ENCODE measurements at places on chromosomes 1 and 21.

DNA sequence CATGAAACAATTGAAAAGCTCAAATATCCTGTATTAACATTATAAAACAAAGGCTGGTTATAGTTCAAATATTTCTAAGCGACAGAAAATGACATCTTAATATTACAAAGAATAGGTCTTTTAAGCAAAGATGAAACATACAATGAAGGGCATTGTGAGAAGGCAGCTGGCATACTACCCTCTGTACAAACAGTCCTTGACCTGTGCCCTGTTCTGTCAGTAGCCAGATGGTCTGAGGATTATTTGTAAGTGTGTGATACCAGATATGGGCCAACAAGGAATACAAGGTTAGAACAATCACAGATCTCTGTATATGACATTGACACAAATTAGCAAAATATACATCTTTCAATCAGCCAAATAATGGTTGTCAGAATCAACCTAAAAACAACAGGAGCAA, 1350.4 kb downstream of the AMY1C start:
- DNase-seq: no peak

DNA sequence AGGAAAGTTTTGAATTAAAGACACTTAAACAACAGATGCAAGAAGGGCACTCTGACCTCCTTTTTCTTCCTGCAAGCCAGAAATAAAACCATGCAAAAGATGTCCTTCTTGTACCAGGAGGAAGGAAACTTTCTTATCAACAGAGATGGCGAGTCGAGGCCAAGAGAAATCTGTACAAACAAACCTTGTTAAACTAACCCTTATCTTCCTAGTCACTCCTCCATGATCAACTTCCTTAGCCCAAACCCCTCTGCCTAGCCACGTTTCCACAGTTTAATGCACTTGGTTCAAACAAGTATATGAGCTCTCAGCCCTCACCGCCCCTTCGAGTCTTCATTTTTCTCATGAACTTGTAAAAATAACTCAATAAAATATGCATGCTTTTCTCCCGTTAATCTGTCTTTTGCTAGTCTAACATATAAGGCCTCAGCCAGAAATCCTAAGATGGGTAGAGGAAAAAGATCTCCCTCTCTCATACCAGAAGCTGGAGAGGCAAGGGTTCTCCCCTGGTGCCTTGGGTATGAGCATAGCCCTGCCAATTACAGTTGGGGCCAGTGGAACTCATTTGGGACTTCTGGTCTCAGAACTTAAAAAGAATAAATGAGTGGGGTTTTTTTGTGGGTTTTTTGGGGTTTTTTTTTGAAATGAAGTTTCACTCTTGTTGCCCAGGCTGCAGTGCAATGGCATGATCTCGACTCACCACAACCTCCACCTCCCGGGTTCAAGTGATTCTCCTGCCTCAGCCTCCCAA, 141.7 kb upstream of the SOD1 start:
- no peak for DNase-seq

DNA sequence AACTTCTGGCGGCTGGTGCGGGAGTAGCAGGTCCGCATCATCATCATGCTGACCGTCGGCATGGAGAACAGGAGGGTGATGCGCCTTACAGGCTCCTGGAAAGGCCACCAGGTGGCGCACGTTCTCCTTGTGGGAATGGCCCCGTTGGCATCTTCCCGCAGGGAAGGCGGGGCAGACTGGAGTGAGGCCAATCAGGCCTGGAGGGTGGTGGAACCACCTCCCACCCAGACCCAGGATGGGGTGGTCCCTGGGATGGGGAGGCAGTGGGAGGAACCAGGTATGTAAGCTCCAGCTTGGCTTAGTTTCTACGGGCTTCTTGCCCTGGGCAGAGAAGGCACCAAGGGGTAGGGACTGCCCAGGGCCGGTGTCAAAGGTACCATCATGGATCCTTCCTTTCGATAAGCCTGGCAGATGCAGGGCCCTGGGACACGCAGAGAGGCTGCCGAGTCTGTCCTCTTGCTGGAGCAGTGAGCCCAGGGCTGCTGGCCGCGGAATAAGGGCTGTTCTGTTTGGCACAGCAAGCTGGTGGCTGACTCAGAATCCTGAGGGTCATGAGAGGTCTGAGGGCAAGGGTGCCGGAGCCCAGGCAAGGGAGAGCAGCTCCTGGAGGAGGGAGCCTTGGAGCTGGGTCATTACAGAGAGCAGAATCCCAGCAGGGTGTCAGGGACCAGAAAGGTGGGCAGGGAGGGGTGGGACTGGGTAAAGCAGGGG, 8.7 kb upstream of the LGR6 start:
- peak; percentile 85 for DNase-seq

DNA sequence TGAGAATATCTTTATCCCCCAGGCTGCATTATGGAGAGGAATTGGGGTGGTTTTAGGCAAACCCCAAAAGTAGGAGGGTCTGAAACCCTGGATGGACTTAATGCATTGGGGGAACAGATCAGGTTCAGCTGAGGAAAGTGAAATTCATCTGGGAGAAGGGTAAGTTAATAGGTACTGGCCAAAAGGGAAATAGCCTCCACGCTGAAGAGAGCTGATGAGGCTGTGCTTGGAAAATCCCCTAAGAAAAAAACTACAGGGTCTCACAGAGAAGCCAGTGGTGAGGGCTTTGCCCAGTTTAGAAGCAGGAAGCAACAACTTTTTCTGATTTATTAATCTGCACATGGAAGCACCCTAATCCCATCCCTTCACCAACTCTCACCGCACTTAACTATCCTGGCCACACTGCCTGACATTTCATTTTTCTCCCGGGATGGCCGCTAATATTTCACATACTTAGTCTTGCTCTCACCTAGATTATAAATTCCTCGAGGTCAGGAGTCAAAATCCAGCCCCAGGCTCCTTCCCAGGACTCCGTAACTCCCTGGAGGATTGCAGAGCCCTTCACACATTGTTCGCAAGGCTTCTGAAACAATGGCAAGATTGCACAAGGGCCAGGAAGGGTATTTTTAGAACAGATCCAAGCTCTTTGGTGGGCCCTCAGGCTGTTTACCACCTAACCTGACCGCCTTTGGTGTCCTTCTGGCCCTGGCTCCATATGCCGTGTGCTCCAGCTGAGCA, 60.9 kb upstream of the TARBP1 start:
- no peak for DNase-seq

DNA sequence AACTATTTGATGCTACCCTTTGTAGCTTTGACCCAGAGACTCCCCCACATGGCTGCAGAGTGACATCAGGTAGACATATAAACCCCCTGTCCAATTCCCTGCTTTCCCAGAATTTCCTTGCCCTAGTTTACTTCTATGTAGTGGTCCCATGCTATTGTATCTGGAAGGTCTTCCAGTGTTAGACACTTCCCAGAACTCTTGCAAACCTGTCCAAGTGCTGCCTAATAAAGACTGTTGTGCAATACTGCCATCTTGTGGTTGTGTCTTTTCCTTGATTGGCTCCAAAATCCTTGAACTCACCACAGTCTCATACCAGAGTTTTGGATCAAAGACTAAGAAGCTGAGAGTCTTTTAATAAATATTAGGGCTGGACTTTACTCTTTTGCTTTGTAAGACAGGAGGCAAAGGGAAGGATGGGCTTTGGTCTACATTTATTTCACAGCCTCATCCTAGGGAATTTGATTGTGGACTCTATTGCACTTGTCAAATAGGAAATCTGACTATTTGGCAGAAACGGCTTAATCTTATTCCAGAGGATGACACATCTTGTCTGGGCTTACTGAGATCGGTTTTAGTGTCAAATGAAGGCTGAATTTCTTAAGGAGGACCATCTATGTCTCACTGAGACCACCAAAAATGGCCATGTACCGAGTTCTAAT, 169.9 kb downstream of the LRRC7 start:
- DNase-seq: peak; percentile 2

- DNase-seq: no peak
Measured at GRCh38 chr21:21412096-21412495, 413.9 kb downstream of the NCAM2 start.

- DNase-seq: no peak
Measured at GRCh38 chr1:47818682-47819573, 178.3 kb downstream of the TRABD2B start.

DNA sequence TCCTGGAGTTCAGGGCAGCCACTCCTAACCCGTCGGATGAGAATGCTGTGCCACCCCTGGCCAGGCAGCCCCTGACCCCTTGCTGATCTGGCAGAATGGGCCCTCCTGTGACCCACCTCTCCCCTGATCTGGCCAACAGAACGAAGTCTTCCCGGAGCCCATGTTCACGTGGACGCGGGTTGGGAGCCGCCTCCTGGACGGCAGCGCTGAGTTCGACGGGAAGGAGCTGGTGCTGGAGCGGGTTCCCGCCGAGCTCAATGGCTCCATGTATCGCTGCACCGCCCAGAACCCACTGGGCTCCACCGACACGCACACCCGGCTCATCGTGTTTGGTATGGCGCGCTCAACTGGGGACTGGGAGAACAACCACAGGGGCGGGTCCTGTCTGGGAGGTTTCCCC, 104.1 kb upstream of the KLHDC7A start:
- DNase-seq: no peak

- DNase-seq: no peak
Measured at GRCh38 chr1:211631168-211631567, 44.3 kb downstream of the NEK2 start.

- no peak for DNase-seq
Measured at GRCh38 chr1:24149866-24150233, 6.9 kb upstream of the IL22RA1 start.

GRCh38 chr1:107318932-107319331, 178.1 kb downstream of the NTNG1 start:
- no peak for DNase-seq

- no peak for DNase-seq
Measured at GRCh38 chr1:37449936-37450335, 24.4 kb upstream of the ZC3H12A start.

GRCh38 chr1:176785791-176786190, 322.8 kb downstream of the PAPPA2 start:
- no peak for DNase-seq

- DNase-seq: peak; percentile 28
Measured at GRCh38 chr1:185917646-185918045, 183.5 kb downstream of the HMCN1 start.

- no peak for DNase-seq
Measured at GRCh38 chr1:100767176-100767890, 47.8 kb downstream of the VCAM1 start.

GRCh38 chr1:228294717-228295116, 86.9 kb downstream of the OBSCN start:
- DNase-seq: no peak

DNA sequence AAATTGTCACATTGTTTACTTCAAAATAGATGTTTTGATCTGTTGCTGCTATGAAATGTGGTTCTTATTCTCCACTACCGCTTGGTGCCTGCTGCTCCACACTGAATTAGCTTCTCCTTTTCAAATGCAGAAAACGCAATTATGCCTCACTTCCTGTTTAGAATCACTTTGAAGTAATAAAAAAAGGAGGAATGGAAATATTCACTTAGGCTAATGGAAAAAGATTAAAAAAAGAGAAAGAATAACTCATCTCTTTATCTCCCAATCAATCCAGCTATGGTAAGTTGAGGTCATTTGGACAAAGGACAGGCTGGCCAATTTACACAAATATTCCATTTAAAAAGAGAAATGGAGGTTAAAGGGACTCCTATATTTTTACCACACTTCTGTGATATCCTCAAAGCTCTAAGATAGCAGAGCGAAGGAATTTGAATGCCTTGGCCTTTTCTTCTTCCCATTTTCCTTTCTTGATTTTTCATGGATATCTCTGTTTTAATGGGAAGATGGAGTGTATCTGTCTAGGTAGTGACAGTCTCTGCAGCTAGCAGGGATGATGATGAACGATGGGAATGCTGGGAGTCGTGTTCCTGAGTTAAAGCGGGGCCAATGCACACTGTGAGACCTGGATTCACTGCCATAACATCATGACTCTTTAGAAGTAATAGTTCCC, 35.7 kb downstream of the RGS5 start:
- DNase-seq: no peak

DNA sequence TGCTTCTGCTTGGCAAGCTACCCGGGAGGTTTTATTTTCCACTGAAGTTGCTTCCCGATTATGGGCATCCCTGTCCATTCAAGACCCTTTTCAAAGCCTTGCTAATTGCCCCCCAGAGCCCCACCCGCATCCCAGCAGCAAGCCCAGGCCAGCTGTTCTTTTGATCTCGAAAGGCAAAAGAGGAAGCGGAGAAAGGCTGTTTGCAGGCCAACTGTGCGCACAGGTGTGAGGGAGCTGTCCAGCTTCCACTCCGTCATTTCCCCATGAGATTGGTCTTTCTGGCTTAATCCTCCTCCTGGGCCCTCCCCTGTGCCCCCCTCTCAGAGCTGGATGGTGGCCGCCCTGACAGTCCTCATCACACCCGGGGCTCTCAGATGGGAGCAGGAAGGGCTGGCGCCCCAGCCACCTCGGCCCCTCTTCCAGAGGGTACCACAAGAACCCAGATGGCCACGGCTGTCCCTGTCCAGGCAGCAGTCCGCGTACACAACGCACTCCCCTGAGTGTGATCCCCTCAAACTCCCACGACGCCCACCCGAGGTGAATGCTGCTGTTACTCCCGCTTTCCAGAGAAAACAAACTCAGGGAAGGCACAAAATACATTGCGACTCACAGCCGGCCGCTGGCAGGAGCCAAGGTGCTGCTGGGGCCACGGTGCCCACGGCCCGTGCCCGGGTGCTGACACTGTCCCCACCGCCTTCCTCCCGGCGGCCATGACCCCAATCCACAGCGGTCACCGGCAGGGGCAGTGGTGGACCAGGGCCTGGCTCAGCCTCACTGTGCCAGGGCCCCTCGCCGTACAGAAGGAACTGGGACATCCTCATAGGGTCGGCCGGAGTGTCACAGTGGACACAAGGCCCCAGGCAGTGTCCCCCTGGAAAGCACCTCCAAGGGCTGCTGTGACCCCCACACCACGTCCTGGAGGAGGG, 121.9 kb downstream of the CRYAA start:
- no peak for DNase-seq

DNA sequence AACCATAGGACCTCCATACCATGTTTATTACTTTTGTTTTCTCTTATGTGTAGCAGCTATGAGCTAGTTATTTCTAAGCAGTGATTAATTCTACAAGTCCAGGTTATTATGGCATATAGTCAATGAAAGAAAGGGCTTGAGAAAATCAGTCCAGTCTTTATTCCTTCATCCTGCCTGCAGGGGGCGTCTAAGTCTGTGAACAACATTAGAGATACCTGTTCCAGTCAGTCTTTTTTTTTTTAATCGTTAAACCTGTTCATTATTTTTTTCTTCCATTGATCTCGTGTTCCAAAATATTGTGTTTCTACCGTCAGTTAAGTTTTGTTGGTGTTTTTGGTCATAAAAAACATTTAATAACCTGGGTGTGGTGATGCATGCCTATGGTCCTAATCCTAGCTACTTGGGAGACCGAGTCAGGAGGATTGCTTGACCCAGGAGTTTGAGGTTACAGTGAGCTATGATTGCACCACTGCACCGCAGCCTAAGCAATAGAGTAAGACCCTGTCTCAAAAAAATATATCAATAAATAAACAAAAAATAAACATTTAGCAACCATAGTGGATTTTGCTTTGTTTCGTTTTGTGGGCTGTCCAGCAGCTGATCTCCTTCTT, 29.4 kb upstream of the CD2 start:
- peak; percentile 74 for DNase-seq
